EL (cell line): ENCODE measurements at places on chromosomes 11 and 22.

DNA sequence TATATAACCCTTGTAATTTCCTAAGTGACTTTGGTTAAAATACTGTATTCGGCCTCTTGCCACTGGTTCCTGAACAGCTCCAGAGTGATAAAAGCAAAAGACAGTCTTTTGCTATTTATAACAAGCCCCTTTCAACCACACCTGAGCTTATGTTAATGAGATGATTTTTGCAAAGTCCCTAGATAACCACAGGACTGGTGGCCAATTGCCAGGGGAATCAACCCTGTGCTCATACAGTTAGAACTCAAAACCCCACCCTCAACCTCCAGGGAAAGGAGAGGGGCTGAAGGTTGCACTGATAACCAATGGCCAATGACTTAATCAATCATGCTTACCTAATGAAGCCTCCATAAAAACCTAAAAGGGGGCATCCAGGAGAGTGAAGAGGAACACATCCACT lies 77.9 kb downstream of the SIK3 start:
- no peak for DNase-seq

DNA sequence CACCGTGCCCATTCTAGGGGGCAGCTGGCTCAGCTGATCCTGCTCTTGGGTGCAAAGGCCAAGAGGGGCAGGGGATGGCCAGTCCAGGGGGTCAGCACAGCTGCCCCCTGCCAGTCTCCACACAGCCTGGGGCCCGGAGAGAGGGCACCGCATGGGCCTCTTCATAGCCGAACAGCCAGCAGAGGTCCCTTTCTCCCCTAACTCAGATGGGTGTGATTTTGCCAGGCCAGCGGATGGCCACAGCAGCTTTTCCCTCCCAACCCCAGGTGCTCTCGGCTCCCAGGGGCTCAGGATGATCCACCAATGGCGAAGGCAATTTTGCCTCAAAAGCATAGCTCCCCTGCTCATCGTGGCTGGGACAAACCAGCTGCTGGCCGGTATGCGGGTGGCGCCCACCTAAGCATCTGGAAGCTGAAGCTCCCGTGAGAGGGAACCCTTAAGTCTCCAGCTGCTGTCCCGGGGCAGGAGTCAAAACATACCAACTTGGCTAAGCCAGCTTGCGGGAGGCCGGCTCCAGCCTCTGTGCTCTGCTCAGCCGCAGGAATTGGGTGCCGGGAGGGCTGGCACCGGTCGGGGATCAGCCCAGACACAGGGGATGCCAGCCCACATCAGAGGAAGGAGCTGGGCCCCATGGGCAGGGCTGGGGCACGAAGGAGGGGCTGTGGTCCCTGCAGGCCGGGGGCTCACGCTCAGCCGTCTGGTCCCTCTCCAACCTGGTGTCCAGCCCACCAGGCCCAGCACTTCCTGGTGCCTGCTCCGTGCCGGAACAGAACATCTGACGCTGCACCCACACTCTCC lies 30.5 kb upstream of the GNB1L start:
- no peak for DNase-seq

DNA sequence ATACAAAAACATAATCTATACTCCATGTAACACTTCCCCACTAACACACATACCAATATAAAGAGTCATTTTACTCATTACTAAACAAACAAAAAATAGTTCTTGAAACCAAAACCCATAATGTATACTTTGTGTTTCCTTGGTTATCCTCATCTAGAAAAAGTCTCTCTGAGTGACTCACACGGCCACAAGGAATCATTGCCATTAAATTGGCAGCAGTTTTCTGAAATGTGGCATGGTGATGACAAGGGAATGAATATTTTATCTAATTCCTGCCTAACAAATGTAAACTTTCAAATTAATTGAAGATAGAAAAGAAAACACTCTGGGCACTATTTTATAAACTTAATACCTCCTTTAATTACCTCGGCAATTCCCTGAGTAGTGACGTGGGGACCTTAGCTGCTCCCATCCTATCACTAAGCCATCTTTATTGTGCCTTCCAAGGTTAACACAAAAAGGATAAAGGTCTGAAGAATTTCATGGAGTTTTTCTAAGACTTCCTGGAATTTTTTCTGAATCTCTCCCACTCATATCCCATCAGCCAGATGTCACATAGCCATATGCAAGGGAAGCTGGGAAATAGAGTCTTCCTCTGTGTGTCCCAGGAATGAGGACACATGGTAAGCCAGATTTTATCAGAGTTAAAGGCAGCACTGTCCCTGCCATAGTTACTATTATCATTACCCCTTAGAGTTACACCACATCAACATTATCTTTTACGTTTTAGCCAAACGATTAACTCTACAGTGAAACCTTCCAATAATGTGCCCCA lies 857.2 kb upstream of the TENM4 start:
- DNase-seq: peak; percentile 3

DNA sequence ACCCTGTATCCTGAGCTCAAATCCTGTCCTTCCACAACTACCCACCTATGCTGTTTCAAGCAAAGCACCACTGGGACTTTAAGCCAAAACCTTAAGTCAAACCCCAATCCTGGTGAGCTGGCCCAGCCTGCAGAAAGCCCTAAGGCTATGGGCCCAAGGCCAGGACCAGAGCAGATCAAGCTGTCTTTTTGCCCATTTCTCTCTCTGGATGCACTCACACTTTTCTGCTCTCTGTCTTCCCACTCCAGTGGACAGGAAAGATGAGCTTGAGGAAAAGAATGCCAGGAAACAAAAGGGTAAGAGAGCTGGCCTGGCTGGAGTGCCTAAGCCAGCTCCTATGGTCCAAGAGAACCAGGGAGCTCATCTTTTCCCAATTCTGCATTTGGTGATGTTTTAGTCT lies 284.3 kb upstream of the ISX start:
- DNase-seq: peak; percentile 34

- DNase-seq: peak; percentile 98
These were observed 2.7 kb downstream of the NAV2 start for GRCh38 chr11:19715373-19715772.

GRCh38 chr22:28904211-28904896 lies 21.0 kb downstream of the ZNRF3 start:
- DNase-seq: peak; percentile 53

GRCh38 chr22:41561335-41561734 lies 525 bp downstream of the CSDC2 start:
- no peak for DNase-seq

- no peak for DNase-seq
These were observed at the start of gene NCF4 for GRCh38 chr22:36860821-36861659. NCF4 (plus strand) TSS chr22:36861006; CDS start chr22:36861172, 166 bp downstream.

- DNase-seq: no peak
These were observed 39.0 kb upstream of the KCNQ1OT1 start for GRCh38 chr11:2738551-2739431.

- no peak for DNase-seq
These were observed 2.2 kb downstream of the SLC37A4 start for GRCh38 chr11:119028346-119029068.

DNA sequence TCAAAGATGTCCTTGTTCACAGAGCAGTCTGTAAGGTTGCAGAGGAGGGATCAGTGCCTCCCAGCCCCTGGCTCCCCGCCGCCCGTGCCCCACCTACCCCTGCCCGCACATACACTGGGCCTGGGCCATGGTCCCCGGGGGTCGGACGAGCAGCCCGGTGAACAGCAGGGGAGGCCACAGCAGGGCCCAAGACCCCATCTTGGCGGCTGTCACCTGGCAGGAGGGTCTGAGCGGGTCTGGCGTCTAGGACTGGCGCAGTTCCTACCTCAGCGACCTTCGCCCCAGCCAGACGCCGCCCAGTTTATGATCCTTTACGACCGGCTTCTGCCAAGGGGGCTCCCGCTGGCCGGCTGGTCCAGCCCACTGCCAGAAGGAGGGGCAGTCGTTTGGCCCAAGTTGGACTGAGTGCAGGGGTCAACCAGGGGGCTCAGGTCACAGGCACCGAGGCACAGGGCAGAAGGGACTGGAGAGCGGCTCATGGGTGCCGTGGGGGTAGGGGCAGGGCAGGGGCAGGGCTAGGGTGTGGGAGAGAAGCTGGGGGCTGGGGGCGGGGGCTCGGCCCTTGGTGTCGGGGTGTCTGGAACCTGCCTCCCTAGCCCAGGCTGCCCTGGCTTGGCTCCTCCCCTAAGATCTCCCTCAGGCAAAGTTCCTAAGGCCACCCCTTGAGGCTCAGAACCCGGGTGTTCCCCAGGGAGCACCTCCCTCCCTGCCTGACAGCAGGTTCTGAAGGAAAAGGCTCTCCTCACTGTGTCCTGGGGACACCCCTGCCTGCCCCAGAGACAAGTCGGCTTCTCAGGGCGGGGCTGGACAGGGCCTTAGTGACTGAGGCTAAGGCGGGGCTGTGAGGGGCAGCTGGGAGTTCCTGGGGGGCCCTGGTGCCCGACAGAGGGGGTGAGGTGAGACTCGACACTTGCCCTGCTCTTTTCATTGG lies at the start of gene CDHR5:
CDHR5 (minus strand) TSS at position 251 of the 931 bp plus-strand sequence; CDS start at position 198, 53 bp downstream.
- DNase-seq: no peak

GRCh38 chr22:20550851-20551744 lies 43.7 kb downstream of the MED15 start:
- DNase-seq: peak; percentile 76

DNA sequence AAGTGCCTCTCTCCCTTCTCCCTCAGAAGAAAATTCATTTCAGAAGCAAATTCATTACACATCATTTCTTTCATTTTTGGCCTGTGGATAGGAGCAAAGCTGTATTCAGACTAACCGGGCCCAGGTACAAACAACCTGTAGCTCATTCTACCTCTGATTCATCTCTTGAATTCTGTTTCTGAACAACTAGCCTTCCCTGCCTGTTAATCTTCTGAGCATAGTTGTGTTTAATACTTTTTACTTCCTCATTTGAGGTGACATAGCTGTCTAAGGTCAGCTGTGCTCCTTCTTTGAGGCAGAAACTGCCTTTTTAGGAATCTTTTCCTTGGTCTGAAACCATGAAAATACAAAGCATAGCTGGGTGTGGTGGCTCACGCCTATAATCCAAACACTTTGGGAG lies 12.6 kb upstream of the IL18BP start:
- DNase-seq: no peak
